ENCODE measurements at places on chromosomes 7 and 10.

DNA sequence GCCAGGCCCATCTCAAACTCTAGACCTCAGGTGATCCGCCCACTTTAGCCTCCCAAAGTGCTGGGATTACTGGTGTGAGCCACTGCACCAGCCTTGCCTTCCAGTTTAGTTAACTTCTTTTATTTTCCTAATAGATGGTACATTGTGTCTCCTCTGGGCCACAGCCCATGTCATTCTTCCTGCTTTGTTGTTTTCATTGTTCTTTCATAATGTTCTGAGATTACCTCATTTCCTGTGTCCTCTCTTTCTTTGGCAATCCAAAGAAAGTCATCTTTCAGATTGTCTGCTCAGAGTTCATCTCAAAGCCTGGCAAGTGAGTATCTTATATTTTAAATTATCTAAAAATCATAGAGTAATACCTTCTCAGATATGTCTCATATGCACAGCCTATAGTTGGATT is at the start of gene OLAH:
Gene OLAH, plus strand, starts transcription at position 270 of the 400 bp plus-strand sequence. CDS start 3,346 bp downstream, outside the sequence.
- no peak for DNase-seq

GRCh38 chr10:99698504-99699080 is 33.3 kb downstream of the COX15 start:
- DNase-seq, result no peak

DNA sequence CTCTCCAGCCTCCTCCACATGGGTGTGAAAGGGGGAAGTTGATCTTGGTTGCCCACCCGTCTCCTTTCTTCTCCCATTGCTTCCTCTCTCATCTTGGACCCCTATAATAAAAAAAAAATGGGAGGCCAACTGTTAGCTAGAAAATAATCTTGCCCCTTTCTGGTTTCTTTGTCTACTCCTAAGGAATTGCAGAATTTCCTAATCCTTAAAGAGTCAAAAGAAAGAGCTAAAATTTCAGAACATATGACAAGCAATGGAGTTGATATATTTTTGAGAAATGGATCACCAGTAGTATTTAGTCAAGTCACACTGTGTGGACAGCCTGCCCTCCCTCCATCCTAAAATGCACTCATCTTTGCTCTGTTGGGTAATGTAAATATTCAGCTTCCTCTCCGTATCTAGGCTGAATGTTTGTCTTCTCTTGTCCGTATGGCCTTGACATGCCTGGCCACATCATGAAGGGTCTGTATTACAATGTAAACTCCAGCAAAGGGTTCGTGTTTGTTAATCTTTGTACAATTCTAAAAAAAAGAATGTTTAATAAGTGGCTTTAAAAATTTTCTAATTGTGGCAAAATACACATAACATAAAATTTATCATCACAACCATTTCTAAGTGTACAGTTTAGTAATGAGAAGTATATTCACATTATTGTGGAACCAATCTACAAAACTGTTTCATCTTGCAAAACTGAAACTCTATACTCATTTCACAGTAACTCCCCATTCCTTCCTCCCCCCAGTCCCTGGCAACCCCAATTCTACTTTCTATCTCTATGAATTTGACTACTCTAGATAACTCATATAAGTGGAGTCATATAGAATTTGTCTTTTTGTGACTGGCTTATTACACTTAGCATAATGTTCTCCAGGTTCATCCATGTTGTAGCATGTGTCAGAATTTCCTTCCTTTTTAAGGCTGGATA is 71.5 kb downstream of the ZNF92 start:
- DNase-seq, result no peak

DNA sequence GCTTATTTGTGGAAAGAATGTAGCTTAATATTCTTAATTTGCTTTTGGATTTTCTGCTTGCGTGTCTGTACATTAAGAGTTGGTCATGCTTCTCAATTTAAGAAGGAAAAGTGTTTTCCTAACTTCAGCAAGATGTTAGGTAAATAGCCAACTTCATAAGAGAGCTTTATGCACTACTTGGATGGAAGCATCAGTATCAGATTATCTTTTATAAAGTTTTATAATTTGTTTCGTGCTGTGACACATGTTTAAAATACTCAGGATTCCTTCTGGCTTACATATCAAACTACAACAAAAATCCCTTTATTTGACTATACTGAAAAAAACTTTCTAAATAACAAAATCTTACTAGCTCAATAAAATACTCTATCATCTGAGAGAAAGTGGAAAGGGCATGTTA is 34.8 kb upstream of the AGR2 start:
- DNase-seq, result no peak

DNA sequence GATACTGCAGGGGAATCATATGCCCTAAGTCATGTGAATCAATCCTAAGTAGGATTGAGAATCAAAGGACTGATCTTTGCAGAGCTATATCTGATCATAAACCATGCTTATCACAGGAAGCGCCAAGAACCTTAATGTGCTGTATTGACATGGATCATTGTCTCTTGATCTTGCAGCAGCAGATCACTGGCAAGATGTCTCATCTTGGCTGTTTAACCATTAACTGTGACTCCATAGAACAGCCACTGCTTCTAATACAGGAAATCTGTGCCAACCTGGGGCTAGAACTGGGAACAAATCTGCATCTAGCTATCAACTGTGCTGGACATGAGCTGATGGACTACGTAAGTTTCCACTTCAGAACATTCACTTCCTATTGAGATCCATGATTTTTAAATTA is 21.6 kb downstream of the ENO4 start:
- no peak for DNase-seq

DNA sequence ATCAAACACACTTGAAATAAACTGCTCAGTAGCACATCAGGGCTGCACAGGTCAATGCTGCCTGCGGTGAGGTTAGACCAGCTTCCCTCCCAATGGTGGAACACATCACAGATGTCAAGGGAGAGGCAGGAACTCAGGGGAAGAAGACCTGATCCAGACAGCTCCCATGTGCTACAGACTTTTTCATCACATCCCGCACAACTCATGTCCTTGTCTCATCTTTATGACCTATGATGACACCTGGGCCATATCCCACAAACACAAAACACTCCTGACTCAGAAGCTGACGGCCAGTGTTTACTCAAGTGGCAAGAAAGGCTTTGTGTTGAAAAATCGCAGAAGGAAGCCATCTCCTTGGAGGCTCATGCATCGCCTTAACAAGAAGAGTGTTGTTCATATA is 91.6 kb downstream of the HTR5A start:
- no peak for DNase-seq

- no peak for DNase-seq
Measured at GRCh38 chr10:61775111-61775510, 112.4 kb downstream of the CABCOCO1 start.

GRCh38 chr7:29105752-29106668 is 40.3 kb downstream of the CPVL start:
- DNase-seq, result peak; percentile 29

DNA sequence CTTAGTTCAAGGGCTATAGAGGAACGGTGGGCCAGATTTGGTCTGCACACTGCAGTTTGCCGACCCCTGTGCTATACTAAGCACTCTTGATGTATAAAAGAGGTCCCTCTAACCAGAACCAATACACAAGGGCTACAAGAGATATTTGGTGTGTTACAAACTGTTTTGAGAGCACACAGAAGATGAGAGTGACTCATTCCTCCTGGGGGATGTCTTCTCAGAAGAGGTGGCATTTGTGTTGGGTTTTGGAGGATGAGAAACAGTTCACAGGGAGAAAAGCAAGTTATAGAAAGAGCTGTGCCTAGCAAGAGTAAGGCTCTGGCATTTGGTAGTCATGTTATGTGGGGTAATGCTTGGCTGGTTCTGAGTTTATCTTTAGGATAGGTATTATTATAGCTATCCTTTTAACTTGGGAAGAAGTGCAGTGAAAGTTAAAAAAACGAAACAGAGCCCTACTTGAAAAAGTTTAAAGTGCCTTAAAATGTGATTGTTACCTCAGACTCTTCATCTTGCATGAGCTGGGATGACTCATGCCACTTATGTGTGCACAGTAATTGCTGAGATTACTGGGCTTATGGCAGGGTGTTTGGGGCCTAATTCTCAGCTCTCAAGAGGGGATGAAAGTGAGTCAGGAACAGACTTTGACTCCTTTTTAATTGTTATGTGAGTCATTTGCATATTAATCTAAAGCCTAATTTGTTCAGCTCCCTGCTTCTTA is 160.4 kb downstream of the KIF20B start:
- DNase-seq, result no peak

DNA sequence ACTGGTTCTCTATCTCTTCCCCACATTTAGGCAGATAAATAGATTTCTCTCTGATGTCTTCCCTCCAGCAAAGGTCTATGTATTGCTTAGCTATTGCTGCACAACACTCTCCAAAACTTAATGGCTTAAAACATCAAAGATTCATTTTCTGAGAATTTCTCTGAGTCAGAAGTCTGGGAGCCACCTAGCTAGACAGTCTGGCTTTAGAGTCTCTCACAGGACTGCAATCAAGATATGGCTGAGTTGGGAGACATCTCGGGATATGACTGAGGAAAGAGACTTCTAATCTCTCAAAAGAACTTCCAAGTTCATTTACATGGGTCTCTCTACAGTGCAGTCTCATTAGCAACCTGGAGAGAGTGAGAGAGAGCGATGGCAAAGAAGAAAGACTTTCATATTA is 553.6 kb upstream of the GHITM start:
- no peak for DNase-seq

DNA sequence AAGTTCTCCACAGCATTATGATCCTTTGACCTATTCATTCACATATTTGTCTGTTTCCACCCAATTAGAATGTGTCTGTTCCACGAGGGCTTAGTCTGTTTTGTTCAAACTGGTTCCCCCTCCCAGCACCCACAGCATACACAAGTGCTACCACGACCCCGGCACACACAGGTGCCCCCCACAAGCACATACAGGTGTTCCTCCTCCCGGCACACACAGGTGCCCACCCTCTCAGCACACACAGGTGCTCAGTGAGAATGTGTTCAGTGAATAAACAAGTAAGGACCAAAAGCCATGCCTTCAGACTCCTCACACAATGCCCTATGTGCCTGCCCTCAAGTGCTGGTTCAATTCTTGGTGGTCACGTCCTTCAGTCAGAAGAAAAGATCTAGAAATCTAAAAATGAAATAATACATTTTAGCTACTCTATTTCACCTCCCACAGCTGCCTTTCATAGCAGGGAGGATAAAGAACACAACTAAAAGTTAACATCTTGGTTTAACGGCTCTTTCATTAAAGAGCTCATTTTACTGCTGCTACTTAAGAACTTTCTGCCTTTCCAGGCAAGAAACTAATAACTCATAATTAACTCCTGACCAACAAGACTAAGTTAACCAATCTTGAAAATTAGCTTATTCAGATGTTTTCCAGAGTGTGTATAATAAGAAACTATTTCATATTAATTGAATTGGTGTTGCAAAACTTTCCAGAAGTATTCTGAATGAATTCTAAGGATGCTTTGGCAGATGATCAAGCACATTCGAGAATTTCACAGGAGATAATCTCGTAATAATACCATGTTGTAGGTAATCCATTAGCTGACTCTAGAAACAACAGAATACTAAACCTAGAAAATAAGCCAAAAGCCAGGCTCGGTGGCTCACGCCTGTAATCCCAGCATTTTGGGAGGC is 2.3 kb downstream of the DNMBP start:
- DNase-seq, result no peak

GRCh38 chr7:132683896-132684690 is 107.8 kb upstream of the PLXNA4 start:
- no peak for DNase-seq

GRCh38 chr10:67140641-67141040 is 214.8 kb downstream of the LRRTM3 start:
- no peak for DNase-seq

DNA sequence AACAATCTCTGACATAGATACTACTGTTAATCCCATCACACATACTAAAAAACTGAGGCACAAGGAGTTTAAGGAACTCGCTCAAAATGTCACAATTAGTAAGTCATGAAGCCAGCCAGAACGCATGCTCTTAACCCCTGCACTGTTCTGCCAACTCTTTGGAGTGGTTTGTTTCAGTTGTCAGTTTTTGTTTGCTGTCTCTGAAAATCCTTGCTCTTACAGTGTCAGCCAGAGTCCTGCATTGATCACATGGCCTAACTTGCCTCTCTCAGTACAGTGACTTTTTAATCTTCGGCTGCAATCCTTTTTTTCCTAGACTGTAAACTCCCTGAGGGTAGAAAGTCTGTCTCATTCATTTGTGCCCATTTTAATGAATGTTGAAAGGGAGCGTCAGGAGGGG is 753.8 kb downstream of the AUTS2 start:
- no peak for DNase-seq

DNA sequence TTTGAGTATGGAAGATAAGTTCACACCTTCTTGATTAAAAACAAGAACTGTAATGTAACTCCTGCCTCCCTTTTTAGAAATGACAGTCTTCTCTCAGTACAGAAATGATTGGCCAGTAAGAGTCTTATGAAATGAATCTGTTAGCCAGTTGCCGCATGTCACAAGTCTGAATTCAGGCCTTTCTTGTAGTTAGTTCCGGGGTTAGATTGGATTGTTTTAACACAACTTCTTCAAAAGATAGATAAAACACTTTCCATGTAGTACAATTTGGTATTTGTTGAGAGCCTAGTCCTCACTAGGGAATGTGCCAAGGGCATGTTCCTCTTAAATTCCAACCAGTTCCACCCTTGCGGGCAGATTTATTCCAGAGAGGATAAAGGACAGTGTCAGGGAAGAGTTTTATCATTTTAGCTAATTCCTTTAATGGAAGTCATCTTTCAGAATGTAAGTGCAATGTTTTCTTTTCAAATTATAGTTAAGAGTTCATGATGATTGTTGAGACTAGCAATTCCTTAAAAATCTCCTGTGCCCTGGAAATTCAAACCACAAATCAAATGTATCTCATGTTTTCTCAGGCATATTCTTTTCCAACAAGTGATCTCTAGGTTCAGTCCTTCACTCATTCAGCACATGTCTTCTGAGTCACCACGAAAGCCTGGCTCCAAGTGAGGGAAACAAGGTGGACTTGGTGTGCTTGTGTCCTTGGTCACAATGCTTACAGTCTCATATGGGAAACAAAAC is 4.1 kb downstream of the FHIP2A start:
- no peak for DNase-seq

DNA sequence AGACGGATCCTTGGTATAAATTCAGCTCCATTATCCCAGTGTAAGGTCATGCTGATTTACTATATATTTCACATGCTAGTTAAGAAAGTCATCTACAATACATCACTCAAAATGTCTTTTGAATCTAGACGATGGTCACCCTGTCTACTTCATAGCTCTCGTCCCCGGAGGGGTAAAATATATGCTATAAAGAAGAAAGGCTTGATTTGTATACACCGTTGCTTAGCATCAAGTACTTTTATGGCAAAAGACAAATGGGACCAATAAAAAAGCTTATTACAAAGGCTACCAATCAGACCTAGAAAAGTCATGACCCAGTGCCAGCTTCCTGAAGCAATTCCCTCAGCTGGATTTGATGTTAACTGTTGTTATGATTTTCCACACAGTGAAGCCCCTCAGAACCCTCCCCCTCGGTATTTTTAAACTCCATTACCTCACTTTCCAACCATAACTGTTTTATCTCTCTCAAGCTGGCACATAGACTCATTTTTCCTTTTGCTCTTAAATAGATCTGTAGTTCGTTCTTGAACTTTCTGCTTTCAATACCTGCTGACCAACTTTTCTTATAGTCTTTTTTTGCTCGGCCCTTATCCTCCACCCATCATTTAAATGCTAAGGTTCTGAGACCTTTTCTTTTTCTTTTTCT is 104.9 kb downstream of the DOCK4 start:
- no peak for DNase-seq

All from hematopoietic multipotent progenitor cell treated with erythropoietin and hydrocortisone succinate and interleukin-3 and kit ligand, for 17 days (in vitro differentiated cells).